ENCODE measurements at places on chromosomes 2 and 18. TPM values are rescaled to one million over a fixed set of nuclear protein-coding genes. Genes with fewer than 3 reads are reported as not detected.

The NAT8 gene
- polyA plus RNA-seq: 0.64 TPM

The RNU2-63P gene
- not detected for polyA plus RNA-seq

The BUB1 gene
- 2.3 TPM for polyA plus RNA-seq

GRCh38 chr2:96891591-96892333 is 21.9 kb upstream of the SEMA4C start:
- H3K27me3 ChIP-seq: no peaks in the 10 kb centered on the region
- H3K36me3 ChIP-seq: no peaks in the 10 kb centered on the region
- H3K4me1 ChIP-seq: peaks cover 37% of the 10 kb centered on the region
- DNase-seq: peak; percentile 69

- H3K4me1 ChIP-seq: no peaks in the 10 kb centered on the region
- H3K27me3 ChIP-seq: no peaks in the 10 kb centered on the region
- no peak for DNase-seq
- no peak overlapping the region for H3K27ac ChIP-seq
- H3K4me3 ChIP-seq: no peak overlapping the region
Observed at GRCh38 chr2:869894-870293, 80.8 kb upstream of the SNTG2 start.

- H3K4me3 ChIP-seq: no peak overlapping the region
- no peaks in the 10 kb centered on the region for H3K4me1 ChIP-seq
- H3K27me3 ChIP-seq: no peaks in the 10 kb centered on the region
Observed at GRCh38 chr2:45394842-45395241, 216.2 kb downstream of the SRBD1 start.

The NT5DC4 gene
- not detected for polyA plus RNA-seq

- H3K27me3 ChIP-seq: no peaks in the 10 kb centered on the region
- DNase-seq: no peak
- no peak overlapping the region for H3K4me3 ChIP-seq
- H3K4me1 ChIP-seq: no peaks in the 10 kb centered on the region
- no peaks in the 10 kb centered on the region for H3K36me3 ChIP-seq
- H3K27ac ChIP-seq: no peak overlapping the region
Observed at GRCh38 chr2:149313512-149313972, 16.8 kb upstream of the LYPD6 start.

GRCh38 chr2:24734741-24735140 is 58.5 kb downstream of the PTRHD1 start:
- no peak overlapping the region for H3K4me3 ChIP-seq
- no peak overlapping the region for H3K27ac ChIP-seq
- H3K4me1 ChIP-seq: no peaks in the 10 kb centered on the region
- no peaks in the 10 kb centered on the region for H3K36me3 ChIP-seq

The SCG2 gene
- 3.6 TPM for polyA plus RNA-seq

DNA sequence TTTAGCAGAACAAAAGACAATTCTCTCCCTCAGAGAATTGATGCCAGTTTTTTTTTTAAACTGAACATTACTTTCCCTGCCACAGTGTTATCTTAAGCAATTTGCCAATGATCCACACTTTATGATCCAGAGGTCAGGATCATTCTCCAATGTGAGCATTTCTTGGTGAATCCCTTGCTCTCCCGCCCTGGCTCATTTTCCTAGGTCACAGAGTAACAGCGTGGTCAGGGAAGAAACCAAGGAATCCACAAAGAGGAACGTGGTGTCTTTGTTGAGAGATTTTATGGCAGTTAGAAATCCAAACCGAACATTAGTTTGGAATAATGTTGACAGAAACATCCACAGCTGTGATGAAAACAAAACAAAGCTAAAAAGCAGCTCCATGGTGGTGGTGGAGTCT is 250.3 kb downstream of the TTC32 start:
- no peak overlapping the region for H3K27ac ChIP-seq
- no peaks in the 10 kb centered on the region for H3K36me3 ChIP-seq
- no peaks in the 10 kb centered on the region for H3K4me1 ChIP-seq
- H3K4me3 ChIP-seq: no peak overlapping the region
- no peak for DNase-seq

The DNMT3A gene
- polyA plus RNA-seq: 11.3 TPM

DNA sequence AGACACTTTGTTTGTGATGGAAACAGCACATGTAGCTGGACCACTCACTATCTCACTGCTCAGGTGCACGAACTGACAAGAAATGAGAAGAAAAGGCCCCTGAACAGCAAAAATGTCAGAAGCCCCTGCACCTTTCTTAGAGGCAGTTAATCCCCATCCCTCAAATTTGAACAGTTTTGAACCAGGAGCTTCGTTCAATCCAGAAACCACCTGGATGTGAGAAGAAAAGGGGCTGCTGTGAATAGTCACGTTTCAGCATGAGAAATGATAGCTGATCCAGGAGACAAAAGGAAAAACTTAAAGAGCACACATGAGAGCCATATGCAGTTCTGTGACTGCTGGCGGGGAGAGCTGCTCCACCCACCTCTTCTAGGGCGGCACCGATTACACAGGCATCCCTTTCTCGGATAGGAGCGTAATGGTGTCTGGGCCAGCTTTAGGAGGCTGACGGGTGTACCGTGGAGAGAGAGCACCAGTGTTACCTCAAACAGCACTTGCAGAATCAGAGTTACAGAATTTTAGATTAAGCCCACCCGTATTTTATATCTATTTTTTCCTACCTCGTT is 117.0 kb upstream of the EML6 start:
- DNase-seq: no peak
- no peaks in the 10 kb centered on the region for H3K27me3 ChIP-seq
- no peak overlapping the region for H3K27ac ChIP-seq
- peaks cover 30% of the 10 kb centered on the region for H3K4me1 ChIP-seq
- H3K36me3 ChIP-seq: no peaks in the 10 kb centered on the region

DNA sequence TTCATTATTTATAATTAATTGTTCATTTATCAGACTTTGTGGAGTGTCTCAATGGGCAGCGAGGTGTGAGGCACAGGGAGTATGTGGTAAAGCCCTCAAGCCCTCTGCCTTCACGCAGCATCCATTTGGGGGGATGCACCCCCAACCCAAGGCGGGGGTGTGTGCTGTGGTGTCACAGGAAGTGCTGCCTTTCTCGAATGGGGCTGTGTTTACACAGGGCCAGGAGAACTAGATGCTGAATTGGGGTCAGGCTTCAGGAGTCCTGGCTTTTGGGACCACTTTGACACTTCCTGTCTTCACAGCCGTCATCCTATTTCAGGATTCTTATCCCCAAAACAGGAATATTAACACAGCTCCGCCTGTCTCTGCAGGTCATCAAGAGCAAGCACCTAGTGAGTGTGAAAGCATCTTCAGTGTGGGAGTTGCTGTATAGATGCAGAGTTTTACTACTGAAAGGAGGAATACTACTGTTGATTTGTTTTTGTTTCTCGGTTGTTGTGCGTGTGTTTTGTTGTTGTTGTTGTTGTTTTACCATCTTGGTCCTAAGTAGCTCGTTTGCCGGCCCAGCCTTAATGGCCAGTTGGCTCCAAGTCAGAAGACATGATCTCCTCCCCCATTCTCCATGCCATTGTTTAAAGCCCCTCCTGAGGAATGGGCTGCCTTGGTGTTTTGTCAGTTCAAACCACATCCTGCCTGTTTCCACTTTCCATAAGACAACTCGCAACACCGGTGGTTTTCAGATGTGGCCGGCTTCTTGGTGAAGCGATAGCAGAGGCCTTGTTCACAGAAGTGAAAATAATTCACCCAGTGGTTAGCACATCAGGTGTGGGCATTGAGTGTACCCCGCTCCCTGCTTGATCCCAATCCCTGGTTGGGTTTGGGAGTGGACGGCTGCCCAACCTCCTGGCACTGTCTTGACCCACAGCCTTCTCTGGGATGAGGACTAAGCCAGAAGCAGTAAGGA is 221.3 kb downstream of the BCL2 start:
- no peaks in the 10 kb centered on the region for H3K4me1 ChIP-seq
- H3K27ac ChIP-seq: no peak overlapping the region
- H3K36me3 ChIP-seq: no peaks in the 10 kb centered on the region
- DNase-seq: no peak
- no peaks in the 10 kb centered on the region for H3K27me3 ChIP-seq

The GPR39 gene
- polyA plus RNA-seq: 0.43 TPM

The CPS1 gene
- polyA plus RNA-seq: 6.2 TPM

DNA sequence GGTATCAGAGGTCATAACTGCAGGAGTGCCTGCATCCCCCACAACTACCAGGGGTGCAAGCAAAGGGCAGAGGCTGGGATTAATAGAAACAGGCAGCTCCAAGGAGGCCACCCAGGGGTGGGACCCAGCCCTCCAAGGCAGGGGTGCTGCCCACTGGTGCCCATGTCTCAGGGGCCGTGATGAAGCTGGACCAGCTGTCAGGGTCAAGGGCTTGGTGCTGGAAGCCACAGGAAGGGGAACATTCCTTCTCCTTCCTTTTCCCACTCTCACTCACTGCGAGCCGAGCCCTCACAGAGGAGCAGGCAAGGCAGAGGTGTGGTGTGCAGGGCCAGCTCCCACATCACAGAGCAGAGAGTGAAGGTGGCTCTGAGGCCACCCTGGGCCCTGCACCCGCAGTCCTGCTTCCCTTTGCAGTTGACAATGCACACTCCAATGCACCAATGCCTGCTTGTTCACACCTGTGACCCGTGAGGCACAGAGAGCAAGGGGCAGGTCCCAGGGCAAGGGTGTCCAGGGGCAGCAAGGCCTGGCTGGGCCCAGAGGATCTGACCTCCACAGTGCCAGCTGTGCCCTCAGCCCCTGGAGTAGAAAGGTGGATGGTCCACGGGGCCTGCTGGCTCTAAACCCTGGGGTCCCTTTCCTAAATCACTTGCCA is 28.7 kb downstream of the MLPH start:
- DNase-seq: no peak
- H3K4me1 ChIP-seq: peaks cover 18% of the 10 kb centered on the region
- no peak overlapping the region for H3K4me3 ChIP-seq
- peak overlapping the region; percentile 86 for H3K27ac ChIP-seq
- no peaks in the 10 kb centered on the region for H3K27me3 ChIP-seq
- H3K36me3 ChIP-seq: no peaks in the 10 kb centered on the region

DNA sequence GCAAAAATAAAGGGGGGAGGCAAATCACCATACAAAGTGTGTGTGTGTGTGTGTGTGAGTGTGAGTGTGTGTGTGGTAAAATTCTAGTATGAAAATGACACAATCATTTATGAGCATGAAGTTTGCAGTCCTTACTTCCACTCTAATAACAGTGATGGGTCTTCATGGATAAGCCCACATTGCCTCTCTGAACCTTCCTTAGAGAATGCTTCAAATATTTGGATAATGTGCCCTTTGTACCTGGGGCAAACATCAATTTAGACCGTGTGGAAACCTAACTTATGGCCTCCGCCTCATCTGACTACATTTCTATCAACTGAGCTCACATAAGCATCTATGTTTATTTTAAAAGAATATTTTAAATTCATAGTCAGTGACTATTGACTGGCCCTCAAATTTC is 3.7 kb downstream of the SCN9A start:
- no peak overlapping the region for H3K4me3 ChIP-seq
- no peak overlapping the region for H3K27ac ChIP-seq
- H3K4me1 ChIP-seq: peaks cover 4% of the 10 kb centered on the region
- no peaks in the 10 kb centered on the region for H3K36me3 ChIP-seq

DNA sequence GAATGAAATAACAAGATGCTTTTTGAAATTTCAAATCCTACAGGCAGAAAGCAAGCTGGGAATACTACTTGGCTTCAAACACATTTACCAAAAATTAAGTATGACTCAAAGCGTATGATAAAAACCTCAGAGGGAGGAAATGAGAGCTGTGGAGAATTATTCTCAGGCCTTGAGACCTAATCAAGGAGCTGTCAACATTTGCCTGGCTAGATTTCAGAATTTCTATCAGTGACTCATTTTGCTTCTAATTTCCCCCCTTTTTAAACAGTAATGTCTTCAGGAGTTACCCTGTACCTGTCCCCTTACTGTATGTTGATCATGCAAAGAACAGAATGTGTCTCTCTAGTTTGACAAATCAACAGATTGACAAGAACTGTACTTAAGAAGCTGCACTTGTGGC is 1324.5 kb upstream of the DDX18 start:
- DNase-seq: no peak
- no peaks in the 10 kb centered on the region for H3K27me3 ChIP-seq
- H3K4me3 ChIP-seq: no peak overlapping the region

The CYP1B1 gene
- polyA plus RNA-seq: 11.7 TPM

DNA sequence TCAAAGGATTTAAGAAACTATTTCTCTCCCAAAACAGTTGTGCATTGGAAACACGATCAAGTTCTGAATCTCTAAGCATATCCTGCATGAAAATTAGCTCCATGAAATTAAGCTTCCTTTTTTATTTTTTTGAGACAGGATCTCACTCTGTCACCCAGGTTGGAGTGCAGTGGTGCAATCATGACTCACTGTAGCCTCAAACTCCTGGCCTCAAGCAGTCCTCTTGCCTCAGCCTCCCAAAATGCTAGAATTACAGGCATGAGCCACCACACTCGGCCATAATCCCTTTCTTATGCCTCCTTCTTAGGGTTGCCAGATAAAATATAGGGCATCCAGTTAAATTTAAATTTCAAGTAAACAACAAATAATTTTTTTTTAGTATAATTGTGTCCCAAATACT is 124.4 kb downstream of the ARL4C start:
- H3K27me3 ChIP-seq: no peaks in the 10 kb centered on the region
- no peaks in the 10 kb centered on the region for H3K4me1 ChIP-seq
- H3K36me3 ChIP-seq: no peaks in the 10 kb centered on the region
- no peak overlapping the region for H3K27ac ChIP-seq

The SERPINB3 gene
- 0.05 TPM for polyA plus RNA-seq

- H3K27ac ChIP-seq: peak overlapping the region; percentile 74
Observed at GRCh38 chr2:25340181-25340921, 1.4 kb downstream of the DNMT3A start.

GRCh38 chr2:212282671-212283261 is 255.8 kb downstream of the ERBB4 start:
- H3K4me1 ChIP-seq: no peaks in the 10 kb centered on the region
- H3K27ac ChIP-seq: no peak overlapping the region
- H3K4me3 ChIP-seq: no peak overlapping the region
- DNase-seq: no peak

- peaks cover 4% of the 10 kb centered on the region for H3K4me1 ChIP-seq
- no peaks in the 10 kb centered on the region for H3K36me3 ChIP-seq
- H3K27me3 ChIP-seq: no peaks in the 10 kb centered on the region
- no peak within 1 kb of the TSS for H3K27ac ChIP-seq
Observed at GRCh38 chr2:11669454-11670291, at the start of gene NTSR2. Gene NTSR2, minus strand, starts transcription at chr2:11670195. Its CDS starts 66 bp downstream, at chr2:11670129.

DNA sequence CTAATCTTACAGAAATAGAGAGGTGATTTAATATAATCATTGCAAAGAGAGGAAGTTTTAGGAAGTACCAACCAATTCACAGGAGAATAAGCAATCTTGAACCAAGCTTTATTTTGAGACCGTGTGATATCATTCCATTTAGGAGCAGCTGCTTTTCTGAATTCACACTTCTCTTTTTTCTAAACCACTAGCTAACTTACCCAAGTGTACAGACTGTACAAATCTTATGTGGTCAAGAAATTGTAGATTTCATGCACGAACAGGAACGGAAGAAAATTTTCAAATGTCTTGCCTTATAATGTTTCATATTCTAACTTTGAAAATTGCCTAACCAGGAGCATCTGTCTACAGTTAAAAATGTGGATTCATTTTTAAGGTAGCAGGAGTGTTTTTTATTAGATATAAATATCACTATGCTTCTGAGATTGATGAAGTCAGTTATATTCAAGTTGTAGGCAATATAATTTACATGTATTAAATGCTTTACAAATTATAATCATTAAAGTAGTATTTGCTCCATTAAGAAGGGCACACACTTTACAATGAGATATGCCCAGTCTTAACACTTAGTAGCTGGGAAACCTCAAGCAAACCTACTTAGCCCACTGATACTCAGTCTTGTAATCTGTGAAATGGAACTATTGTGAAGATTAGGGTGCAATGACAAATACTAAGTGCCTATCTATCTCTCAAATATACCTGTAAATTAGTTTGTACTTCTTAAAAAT is 302.2 kb upstream of the STON1 start:
- H3K27ac ChIP-seq: no peak overlapping the region
- H3K4me3 ChIP-seq: no peak overlapping the region
- no peaks in the 10 kb centered on the region for H3K4me1 ChIP-seq
- no peaks in the 10 kb centered on the region for H3K36me3 ChIP-seq
